ENCODE measurements at places on chromosomes 1 and 21.
A peak's percentile ranks its signal among the peaks of the same experiment; 100 is the strongest.

GRCh38 chr1:156667610-156667967 lies 9.6 kb downstream of the NES start:
- DNase-seq = no peak

- no peak for DNase-seq
Observed at GRCh38 chr1:48773133-48773532, 3.6 kb downstream of the BEND5 start.

GRCh38 chr1:241611063-241611462 lies 29.1 kb downstream of the CHML start:
- DNase-seq = peak; percentile 37

GRCh38 chr1:43711524-43712386 lies 4.4 kb downstream of the ST3GAL3 start:
- DNase-seq = no peak
